ENCODE measurements at places on chromosomes 1 and 21.

DNA sequence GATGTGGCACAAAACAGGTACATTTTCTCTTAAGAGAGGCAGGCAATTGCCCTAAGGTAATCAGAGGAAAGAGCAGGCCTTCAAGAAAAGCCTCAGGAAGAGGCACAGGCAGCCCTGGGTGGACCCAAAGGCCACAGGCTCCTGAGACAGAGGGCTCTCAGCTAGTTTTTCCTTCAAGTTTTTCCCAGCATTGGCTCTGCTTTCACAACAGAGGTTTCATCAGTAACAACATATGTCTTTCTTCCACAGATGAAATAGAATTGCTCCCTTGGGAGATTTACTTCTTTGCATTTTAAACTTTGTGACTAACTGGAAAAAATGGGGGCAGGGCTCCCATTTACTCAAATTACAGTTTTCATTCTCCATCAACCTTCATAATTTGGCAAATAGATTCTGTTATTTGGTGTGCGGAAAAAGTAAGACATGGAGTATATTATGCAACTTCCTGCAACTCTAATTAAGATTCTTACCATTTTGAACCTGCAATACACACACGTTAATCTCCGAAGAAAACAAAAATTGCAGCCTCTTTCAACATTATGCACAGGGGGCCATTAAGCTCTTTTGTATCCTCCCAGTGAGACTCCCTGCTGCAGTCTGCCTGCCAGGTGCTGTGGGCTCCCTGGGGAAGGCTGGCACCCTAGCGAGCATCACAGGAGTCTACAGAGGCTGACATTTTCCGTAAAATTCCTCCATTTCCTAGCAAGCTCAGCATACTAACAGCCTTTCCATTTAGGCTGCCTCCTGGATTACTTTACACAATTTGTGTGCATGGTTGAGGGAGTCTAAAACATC is 282.3 kb downstream of the USH2A start:
- peak; percentile 35 for DNase-seq

DNA sequence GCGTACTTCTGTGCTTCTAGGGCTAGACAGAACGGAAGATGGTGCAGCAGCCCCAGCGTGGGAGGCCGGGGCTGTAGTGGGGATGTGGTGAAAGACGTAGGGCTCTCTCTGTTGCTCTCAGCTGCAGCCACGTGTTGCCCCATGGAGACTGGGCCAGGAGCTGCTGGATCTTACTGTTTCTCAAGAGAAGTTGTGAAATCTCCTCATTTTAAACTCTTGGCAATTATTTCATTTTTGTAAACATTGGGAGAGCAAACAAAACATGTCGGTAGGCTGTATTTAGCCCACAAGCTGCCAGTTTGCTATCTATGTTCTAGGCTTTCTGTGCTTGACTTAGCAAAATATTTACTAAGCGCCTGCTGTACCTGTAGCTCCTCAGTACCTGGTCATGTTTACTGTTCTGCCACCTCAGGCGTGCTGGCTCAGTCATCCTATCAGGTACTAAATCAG is 15.9 kb upstream of the ELOA start:
- peak; percentile 77 for DNase-seq

DNA sequence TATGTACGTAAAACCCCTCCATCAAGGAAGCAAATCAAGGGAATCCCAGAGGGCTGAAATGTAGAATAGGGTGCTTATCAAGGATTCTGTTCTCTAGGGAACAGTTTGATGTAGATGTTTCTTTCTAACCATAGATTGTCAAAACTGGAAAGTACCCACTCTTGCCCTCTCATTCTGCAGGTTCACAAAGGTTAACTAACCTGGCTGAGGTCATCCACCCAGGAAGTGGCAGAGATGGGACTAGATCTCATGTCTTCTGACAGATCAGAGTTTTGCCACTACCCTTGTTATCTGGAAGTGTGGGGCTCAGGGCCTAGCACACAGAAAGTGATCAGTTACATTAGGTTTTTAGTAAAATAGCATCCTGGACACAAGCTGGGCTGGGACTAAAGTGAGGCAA is 47.4 kb downstream of the GFI1 start:
- no peak for DNase-seq

- no peak for DNase-seq
Observed at GRCh38 chr1:10434590-10434989, 4.4 kb downstream of the CENPS start.

GRCh38 chr1:213268221-213268620 is 217.2 kb downstream of the RPS6KC1 start:
- peak; percentile 31 for DNase-seq

DNA sequence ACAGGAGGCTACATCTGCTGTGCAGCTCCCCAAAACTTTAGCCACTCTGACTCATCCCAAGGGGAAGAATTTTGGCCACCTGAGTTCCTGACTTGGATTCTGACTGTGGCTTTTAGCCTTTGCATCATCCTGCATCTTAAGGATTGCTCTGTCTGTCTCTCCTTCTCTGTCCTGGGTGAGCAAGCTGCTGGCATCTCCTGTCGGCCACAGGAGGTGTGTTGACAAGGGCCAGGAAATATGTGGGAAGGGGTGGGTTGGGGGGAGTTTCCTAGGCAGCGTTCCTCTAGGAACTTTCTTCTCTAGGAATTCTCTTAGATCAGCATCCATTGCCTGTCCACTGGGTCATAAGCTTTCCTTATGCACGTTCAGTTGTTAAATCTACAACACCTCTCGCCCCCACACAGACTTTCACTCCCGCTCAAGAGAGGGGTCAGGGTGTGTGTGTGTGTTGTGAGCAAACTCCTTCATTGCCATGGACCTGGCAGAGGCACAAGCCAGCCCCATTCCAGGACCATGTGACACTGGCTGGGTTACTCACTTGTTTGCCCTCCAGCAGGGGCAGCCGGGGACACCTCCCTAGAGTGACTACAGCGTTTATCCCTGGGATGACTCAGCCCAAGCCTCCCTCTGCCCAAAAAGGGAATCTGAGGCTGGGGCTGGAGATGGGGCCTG is 145.0 kb upstream of the DUSP10 start:
- peak; percentile 81 for DNase-seq

GRCh38 chr1:15953791-15954241 is 22.1 kb downstream of the ZBTB17 start:
- no peak for DNase-seq

- DNase-seq: no peak
Observed at GRCh38 chr1:1082239-1082775, 8.2 kb upstream of the RNF223 start.

GRCh38 chr1:68293122-68293521 is 60.8 kb upstream of the WLS start:
- DNase-seq: peak; percentile 20

GRCh38 chr1:209134001-209134400 is 449.5 kb upstream of the CAMK1G start:
- no peak for DNase-seq

- DNase-seq: no peak
Observed at GRCh38 chr1:110637475-110637874, 31.3 kb upstream of the KCNA2 start.

- DNase-seq: no peak
Observed at GRCh38 chr1:96498744-96499340, 222.7 kb upstream of the PTBP2 start.

DNA sequence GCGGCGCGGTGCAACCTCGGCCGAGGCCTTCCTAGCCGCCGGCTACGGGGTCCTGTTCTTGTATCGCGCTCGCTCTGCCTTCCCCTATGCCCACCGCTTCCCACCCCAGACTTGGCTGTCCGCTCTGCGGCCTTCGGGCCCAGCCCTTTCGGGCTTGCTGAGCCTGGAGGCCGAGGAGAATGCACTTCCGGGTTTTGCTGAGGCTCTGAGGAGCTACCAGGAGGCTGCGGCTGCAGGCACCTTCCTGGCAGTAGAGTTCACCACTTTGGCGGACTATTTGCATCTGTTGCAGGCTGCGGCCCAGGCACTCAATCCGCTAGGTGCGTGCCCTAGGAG is 379 bp downstream of the PPCS start:
- peak; percentile 71 for DNase-seq

GRCh38 chr1:229461032-229461668 is 27.3 kb upstream of the ACTA1 start:
- DNase-seq: no peak

DNA sequence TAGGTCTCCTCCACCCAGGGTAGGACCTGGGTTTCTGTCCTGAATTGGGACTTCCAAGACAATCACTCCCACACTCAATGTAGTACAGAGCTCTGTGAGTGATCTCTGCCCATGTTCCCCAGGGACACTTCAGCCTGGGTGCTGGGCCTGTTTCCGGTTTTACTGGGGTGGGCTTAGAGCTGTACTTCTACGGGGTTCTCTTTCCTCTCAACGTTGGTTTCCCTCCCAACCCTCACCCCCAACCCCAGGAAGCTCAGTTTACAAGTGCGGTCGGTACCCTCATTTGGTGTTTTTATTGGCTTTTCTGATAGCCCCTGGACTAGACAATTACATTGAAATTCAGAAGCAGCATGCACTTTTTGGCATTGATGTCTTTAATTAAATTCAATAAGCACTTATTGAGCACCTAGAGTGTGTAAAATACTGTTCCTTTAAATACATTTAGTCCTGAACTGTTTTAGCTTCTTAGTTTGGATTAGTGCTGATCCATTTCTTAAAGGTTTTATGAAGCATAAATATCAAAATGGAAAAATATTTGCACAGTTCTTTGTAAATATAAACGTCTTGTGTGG is 542 bp upstream of the XPR1 start:
- DNase-seq: no peak

GRCh38 chr21:42468491-42469131 is 27.4 kb downstream of the RSPH1 start:
- DNase-seq: no peak

DNA sequence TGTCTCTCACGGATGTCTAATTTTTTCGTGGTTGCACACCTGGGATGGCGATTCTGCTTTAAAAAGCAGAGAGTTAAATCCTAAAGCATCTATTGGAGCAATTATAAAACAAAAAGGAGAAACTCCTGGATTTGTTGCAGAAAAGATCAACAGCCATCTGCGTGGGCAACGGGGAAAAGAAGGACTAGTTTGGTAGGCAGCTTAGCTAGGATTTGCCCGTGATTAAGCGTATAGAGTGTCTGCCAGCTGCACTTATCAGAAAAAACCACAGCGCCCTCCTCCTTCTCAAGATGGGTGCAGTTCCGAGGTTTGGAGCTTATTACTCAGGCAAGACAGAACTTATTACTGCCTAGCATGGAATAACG is 526 bp upstream of the SLC25A24 start:
- DNase-seq: peak; percentile 82

DNA sequence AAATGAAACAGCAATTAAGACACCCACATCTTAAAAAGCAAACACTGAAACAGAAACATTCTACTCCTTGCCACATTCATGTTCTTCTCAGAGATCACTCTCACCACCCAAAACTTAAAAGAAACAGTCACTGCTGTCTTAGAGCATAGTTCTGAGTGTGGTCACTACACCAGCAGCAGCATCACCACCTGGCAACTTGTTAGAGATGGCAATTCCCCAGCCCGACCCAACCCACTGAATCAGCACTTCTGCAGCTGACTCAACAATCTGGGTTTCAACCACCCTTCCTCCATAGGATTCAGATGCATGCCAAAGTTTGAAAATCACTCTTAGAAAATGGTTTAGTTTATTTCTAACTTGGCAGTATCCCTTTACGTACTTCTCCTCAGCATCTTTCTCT is 126.1 kb downstream of the CDC42BPA start:
- DNase-seq: peak; percentile 88

- peak; percentile 69 for DNase-seq
Observed at GRCh38 chr1:214281720-214282629, 1.0 kb downstream of the SMYD2 start.

GRCh38 chr1:169610858-169611257 is 19.1 kb downstream of the SELP start:
- no peak for DNase-seq

- DNase-seq: no peak
Observed at GRCh38 chr1:108066808-108067207, 101.8 kb upstream of the VAV3 start.

DNA sequence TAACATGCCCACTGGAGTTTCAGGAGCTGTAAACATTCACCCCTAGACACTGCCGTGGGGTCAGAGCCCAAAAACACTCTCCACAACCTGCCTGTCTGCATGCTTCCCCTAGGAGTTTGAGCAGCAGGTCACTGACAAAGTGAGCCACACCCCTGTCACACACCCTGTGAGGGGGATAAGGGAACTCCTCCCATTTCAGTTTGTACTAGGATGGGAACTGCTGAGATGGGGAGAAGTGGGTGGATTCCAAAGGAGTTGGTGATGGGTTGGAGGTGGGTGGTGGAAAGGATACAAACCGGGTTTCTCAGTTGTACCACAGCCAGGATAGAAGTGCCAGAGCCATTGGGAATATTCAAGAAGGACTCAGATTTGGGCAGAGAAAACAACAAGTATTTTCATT is 140.2 kb downstream of the MIS18A start:
- DNase-seq: no peak

DNA sequence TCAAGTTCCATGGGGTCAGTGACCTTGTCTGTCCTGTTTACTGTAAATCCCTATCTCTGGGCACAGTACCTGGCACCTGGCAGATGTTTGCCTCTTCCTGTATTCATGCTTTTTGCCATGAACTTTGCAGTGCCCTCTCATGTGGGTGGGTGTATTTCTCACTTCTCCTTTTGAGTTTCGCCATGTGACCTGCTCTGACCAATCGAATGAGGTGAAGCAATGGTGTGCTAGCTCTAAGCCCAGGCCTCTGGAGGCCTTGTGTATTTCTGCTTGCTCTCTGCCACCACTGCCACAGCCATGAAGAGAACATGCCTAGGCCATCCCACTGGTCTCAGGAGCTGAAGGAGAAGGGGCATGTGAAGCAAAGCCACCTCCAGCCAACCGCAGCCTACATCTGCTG is 185.5 kb upstream of the ZC3H12A start:
- no peak for DNase-seq

- no peak for DNase-seq
Observed at GRCh38 chr21:43343095-43343991, 83.6 kb downstream of the SIK1 start.

DNA sequence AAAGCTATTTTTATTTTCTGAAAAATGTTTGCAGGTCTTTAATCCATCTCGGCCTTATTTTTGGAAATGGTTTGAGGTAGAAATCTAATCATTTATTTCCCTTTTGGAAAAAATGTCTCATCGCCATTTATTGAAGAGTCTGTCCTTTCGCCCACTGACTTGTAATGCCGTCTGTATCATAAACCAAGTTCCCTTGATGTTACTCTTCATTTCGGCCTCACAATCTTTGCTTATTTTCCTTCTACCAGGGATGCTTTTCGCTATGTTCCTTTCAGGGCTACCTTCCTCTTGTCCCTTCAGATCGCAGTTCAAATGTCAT is 422 bp upstream of the RLF start:
- no peak for DNase-seq

GRCh38 chr21:41836166-41837015 is 42.8 kb downstream of the PRDM15 start:
- DNase-seq: no peak

DNA sequence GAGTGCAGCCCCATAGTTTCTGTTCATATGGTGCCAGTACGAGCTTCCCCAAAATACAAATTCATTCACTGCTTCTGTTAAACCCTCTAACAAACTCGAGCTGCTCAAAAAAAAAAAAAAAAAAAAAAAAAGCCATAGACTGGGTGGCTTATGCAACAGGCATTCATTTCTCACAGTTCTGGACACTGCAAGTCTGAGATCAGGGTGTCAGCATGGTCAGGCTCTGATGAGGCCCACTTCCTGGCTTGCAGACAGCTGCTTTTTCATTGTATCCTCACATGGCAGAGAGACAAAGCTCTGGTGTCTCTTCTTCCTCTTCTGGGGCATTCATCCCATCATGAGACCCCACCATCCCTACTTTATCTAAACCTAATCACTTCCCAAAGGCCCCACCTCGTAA is 121.6 kb downstream of the PTBP2 start:
- DNase-seq: peak; percentile 34

- DNase-seq: peak; percentile 57
Observed at GRCh38 chr1:59705466-59706302, 109.1 kb upstream of the HOOK1 start.

Data from GM03348 (cell line).